ENCODE measurements at places on chromosomes 16 and 17.

DNA sequence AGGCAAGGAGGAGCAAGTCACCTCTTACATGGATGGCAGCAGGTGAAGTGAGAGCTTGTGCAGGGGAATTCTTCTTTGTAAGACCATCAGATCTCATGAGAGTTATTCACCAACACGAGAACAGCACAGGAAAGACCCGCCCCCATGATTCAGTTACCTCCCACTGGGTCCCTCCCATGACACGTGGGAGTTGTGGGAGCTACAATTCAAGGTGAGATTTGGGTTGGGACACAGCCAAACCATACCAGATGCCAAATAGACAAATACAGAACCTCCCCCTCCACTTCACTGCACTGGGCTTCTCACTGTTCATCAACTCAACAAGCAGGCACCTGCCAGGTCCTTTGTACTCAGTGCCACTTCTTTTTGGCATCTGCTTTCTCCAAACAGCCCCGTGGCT lies 100.2 kb downstream of the WSCD1 start:
- DNase-seq: no peak

- no peak for DNase-seq
These were observed 517.7 kb upstream of the PSMD7 start for GRCh38 chr16:73778887-73779286.

- no peak for DNase-seq
These were observed 21.1 kb downstream of the GJD3 start for GRCh38 chr17:40343219-40344119.

DNA sequence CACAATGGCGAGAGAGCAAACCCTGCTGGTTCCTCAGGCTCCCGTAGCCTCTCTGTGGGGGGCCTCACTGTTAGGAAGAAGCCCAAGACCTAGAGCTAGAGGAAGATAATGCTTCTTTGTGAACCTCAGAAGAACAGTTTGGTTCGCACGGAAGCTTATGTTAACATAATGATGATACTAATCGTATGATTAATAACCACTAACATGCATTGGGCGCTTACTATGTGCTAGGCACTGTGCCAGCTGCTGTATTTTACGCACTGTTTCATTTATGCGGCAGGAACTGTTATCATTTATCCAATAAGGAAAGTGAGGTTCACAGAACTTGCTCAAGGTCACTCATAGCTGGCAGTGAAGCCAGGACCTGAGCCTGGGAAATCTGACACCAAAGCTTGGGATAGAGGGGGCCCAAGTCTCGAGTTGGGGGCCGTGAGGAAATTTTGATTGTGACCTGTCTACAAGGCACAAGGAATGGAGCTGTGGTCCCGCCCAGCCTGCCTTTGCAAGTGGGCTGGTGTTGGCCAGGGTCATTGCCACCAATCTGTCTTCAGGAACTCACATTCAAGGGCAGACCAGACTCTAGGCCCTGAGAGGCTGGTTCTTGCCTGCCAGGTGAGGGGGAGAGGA lies 6.8 kb downstream of the PRCD start:
- no peak for DNase-seq

- DNase-seq: peak; percentile 15
These were observed 2.0 kb downstream of the NCBP3 start for GRCh38 chr17:3843935-3844516.

GRCh38 chr17:50507871-50508572 lies at the start of gene MYCBPAP:
MYCBPAP (plus strand) TSS chr17:50508439; CDS start chr17:50508675, 236 bp downstream.
- no peak for DNase-seq

- no peak for DNase-seq
These were observed 206.0 kb downstream of the CYB561 start for GRCh38 chr17:63240106-63240505.

GRCh38 chr17:33650304-33650703 lies 357.2 kb upstream of the ASIC2 start:
- DNase-seq: no peak

DNA sequence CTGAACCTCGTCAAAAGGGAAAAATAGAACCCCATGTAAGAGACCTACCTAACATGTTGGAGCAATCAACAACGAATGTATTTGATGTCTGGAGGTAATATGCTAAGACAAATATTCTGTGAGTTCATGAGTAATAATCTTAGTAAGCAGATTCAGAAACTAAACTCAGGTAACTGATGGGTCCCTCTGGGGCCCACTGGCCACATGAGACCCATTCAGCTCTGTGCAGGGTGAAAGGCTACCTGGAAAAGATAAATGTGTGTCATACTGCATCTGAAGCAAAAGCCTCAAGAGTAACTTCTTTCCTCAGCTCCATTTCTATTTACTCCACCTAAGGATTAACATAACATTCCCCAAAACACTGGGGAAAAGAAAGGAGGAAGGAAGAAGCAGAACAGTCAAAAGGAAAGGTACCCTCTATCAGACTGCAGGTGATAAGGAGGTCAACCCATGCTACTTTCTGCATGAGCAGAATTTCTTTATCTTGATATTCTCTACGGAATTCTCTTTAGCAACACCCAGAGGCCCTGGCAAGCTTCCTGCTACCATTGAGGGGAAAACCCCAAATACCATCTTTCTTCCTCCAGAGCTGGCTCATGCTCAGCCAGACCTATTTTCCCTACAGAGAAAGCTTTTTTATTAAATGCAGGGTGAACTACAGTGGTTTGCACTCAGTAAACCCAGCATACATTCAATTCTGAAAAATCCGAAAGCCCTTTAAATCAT lies 37.7 kb upstream of the ABCA6 start:
- DNase-seq: no peak

GRCh38 chr16:24135624-24136565 lies 120.2 kb upstream of the CACNG3 start:
- DNase-seq: no peak

GRCh38 chr17:82752371-82753200 lies 721 bp downstream of the TBCD start:
- DNase-seq: peak; percentile 18

GRCh38 chr16:61576476-61576875 lies 459.8 kb downstream of the CDH8 start:
- no peak for DNase-seq

DNA sequence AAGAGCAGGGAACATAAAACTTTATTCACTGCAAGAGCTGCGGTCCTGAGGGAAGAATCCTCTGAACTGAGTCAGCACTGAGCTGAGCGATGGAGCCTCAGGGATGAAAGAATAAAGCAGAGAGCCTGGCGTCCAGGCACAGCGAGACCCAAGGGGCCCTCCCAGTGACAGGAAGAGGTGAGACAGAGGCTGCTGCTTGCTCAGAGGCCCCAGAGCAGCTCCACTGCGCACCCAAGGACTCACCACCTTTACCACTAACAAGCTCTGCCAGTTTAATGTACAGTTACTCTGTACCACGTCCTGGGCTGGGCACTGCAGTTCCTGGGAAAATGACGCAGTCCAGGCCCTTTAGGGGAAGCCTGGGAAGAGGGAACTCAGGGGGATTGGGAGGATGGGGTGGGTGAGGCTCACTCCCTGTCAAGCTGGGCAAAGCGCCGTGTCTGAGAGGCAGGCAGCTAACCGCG lies 5.6 kb downstream of the GFAP start:
- no peak for DNase-seq

GRCh38 chr17:8141741-8142140 lies 10.5 kb downstream of the PER1 start:
- no peak for DNase-seq

- peak; percentile 6 for DNase-seq
These were observed 11.3 kb upstream of the NFAT5 start for GRCh38 chr16:69554495-69554894.

DNA sequence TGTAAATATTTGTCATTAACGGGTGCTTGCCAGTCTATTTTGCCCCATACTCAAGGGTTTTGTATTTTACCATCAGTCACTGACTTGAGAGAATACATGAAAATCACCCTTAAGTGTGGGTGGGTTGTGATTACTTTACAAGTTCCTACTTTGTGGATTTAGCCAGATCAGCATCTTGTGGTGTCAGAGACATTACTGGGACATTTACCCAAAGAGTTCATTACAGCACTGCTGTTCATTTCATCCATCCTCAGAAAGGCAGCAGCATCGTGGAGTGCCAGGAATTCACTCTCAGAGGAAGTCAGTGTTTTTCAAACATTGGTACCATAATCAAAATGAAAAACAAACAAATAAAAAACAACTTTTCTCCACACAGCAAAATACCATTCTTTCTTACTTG lies 110.8 kb downstream of the CNTNAP4 start:
- no peak for DNase-seq

GRCh38 chr17:42276609-42277341 lies 584 bp upstream of the STAT5B start:
- DNase-seq: peak; percentile 51

- no peak for DNase-seq
These were observed 420.3 kb downstream of the XYLT1 start for GRCh38 chr16:17050468-17050867.

GRCh38 chr17:37676115-37676925 lies 33.1 kb upstream of the DDX52 start:
- no peak for DNase-seq
